ENCODE measurements at places on chromosomes 3 and 15.

DNA sequence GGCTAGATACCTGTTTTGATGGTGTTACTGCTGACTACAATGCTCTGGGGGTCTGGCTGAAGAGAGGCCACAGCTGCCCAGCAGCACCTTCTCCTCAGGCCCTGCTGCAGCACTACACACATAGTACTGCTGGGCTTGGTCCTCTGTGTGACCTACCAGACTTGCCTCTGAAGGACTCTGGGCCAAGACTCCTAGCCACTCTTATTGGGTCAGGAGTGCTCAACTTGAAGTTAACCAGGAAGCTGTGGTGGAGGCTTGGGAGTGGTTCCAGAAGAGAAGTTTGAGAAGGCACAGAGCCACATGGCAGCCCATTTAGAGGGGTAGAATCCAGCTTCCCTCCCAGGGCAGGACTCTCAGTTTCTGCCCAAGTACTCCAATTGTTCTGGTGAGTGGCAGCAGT lies 16.6 kb downstream of the ELP6 start:
- no peak for DNase-seq

- no peak for DNase-seq
Observed at GRCh38 chr15:62945760-62946159, 96.8 kb upstream of the TPM1 start.

DNA sequence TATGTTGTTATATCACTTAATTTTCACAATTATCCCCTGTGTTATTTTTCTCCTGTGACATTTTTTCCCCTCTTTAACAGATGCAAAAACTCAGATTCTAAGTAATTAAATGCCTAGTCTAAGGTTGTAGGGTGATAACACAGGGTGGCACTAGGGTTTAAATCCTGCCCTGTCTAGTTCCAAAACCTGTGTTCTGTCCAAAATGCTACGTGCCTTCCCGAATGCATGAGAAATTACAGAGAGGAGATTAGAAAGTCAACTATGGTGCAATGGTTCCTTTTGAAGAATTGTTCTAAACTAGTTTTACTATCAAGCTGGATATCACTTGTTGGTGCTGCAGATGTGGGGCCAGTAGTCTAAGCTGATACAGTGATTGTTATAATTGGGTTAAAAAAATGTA lies 108.0 kb downstream of the DIPK2A start:
- no peak for DNase-seq

GRCh38 chr3:98608029-98608428 lies 14.6 kb upstream of the CPOX start:
- DNase-seq = no peak

GRCh38 chr15:39944726-39945125 lies 10.8 kb downstream of the EIF2AK4 start:
- DNase-seq = no peak

DNA sequence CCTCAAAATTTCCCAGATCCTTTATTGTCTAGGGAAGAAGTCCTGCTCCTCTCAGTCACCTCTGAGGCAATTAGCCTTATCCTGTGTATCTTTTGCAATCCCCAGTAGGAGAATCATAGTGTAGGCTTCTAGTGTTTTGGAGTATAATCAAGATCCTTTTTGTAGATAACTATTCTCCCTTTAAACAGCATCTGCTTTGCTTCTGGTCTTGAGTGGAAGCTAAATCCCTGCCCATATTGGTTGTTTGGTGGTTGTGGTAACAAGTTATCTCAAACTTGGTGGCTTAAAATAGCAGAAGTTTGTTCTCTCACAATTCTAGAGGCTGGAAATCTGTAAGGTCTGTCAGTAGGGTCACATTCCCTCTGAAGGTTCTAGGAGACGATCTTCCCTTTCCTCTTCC lies 217.5 kb upstream of the RASGRP1 start:
- DNase-seq = no peak

DNA sequence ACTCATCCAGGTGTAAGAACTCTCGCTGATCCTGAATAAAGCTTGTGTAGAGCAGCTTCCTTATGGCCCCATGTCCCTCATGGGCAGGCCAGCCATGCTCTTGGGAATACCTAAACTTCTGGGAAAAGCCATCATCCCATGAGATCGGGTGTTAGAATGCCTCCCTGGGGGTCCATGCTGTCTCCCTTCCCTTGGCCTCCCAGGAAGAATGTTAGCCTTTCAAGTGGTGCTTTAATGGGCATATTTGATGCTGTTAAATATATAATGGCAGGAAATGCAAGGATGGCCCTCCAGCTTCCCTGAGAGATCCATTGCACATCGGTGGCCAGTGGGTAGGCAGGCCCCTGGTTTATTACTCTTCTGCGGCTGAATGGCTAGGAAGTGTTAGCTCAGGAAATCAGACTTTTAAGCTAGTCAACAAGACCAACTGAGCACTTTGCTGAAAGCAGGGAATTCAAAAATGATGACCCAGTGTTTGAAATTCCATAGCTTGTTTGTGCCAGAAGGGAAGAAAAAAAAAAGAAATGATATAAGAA lies 60.5 kb upstream of the LRTM1 start:
- no peak for DNase-seq

DNA sequence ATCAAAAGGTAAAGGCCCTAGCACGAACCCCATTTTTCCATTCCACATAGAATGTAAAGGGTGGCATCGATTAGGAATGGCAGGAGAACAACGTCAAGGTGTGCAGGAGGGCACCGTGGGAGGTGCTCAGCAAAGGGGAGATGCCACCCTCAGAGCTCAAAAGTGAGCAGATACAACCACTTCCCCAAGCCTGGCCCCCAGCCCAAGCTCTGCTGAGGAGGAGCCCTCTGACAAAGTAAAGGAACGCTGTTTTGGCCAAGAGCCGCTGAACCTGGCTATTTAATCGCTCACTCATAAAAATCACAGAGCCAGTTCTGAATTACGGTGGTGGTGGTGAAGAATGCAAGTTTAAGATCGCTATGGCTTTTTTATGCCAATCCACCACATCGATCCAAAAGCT lies 12.4 kb downstream of the GNB5 start:
- DNase-seq = no peak

DNA sequence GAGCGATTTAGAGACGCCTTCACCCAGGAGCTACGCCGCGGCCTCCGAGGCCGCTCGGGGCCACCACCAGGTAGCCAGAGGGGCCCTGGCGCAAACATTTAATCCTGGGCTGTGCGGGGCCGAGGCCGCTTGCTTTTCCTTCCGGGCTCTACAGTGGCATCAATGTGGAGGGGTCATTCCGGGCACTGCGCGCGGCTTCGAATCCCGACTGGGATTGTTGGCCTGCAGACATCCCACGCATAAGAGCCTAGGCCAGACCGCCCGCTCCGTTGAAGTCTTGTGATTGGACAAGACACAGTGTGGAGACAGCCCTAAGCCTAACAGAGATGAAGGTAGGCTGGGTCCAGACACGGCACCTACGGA lies 568 bp upstream of the NCBP2 start:
- no peak for DNase-seq

GRCh38 chr15:55327387-55327786 lies 8.4 kb downstream of the PIGB start:
- DNase-seq = no peak

GRCh38 chr3:31442755-31443154 lies 90.0 kb upstream of the STT3B start:
- DNase-seq = no peak

DNA sequence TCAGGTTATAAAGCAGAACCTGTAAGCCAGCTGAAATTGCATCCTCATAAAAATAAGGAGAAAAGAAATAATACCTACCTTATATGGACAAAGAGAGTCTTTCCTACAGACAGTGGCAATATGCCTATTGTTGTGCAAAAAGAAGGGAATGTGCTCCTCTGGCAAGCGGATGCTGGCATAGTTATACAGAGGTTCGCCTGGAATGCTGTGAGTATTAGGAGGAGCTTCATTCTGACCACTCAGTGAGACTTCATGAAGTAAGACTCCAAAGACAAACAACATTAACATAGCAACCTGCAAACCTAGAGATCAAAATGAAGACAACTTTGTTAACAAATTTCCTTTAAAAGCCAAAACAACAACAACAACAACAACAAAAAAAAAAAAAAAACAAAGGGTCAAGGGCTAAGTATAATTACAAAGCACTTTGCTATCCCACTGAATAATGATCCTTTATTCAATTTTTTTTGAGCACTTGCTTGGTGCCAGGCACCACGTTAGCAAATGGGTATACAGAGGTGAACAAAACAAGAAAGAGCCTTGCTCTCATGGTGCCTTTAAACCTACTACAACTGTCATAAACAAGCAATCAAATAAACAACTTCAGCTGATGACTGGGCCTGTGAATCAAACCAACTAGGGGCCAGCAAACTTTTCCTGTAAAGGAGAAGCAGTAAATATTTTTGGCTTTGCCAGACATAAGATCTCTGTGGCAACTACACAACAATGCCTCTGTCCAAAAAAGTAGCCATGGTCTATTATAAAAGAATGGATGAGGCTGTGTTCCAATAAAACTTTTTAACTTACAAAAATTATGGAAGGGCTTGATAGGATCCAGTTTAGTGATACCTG lies 3.7 kb downstream of the EOGT start:
- no peak for DNase-seq

GRCh38 chr15:38691377-38691776 lies 126.8 kb upstream of the RASGRP1 start:
- DNase-seq = no peak

DNA sequence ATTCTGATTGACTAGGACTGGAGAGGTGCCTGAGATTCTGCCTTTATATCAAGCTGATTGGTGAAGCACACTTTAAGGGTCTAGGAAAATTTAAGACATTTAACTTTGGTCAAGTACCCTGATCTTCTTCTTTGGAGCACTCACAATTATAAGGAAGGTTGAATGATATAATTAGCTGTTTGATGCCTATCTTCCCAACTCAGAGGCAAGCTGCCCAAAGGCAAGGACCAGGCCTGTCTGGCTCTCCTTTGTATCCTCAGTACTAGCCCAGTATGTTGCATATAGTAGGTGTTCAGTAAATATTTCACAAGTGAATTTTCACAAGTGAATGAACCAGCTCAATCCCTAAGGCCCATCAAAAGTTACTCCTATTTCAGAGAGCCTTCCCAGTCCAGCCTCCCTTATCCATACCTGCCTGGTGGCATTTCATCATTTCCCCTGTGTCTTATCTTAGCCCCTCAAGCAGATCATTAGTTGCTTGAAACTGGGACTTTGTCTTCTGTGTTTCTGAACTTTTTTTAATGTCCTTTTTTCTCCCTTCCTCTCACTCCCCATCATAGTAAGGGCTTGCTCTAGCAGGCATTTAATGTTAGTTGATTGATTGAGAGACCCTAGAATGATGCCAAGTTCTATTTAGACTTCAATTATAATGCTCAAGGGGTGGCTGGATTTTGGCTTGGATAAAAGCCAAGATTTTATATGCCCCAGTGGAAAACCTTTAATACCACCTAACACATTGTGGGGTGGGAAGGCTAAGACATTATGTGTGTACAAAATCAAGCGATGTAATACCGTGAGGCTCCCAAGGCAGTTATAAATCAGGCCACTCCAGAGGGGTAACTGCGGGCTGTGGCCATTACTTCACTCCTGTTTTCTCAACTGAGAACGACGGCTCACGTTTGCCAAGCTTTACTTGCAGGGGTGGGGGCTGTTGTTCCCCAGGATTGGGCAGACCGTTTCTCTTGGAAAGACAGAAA lies 43.2 kb upstream of the BOC start:
- no peak for DNase-seq

DNA sequence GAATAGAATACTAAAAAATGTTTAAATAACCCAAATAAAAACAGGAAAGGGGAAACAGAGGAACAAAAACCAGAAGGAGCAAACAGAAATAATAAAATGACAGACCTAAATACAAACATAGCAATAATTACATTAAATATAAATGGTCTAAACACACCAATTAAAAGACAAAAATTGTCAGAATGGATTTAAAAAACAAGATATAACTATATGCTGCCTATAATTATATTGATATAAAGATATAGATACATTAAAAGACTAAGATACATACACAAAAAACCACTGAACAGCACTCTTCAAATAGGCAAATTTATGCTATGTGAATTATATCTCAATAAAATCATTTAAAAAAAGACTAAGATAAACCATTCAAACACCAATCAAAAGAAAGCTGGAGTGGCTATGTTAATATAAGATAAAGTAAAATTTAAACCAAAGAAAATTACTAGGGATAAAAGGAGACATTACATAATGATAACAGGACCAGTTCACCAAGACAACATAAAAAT lies 168.9 kb downstream of the SMAD6 start:
- DNase-seq = no peak

DNA sequence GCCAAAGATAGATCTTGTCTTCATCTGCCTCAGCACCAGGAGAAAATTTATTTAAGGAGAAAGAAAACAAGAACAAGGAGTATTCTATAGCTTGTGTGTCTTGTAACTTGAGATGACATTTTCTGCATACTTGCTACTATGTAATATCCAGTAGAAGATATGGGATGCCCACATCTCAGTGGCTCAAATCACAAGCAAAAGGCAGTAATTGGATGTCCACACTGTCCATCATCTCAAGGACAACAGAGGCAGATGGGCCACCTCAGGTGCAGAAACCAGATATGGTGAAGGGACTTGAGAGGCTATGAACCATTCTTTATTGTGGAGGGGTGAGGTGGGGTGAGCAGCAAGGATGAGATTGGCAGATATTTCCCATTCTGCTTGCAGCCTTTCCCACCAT lies 309.0 kb downstream of the GBE1 start:
- DNase-seq = no peak

GRCh38 chr3:134239538-134239937 lies 11.1 kb downstream of the RYK start:
- DNase-seq = no peak

GRCh38 chr3:135513106-135514059 lies 452.1 kb upstream of the PPP2R3A start:
- no peak for DNase-seq

DNA sequence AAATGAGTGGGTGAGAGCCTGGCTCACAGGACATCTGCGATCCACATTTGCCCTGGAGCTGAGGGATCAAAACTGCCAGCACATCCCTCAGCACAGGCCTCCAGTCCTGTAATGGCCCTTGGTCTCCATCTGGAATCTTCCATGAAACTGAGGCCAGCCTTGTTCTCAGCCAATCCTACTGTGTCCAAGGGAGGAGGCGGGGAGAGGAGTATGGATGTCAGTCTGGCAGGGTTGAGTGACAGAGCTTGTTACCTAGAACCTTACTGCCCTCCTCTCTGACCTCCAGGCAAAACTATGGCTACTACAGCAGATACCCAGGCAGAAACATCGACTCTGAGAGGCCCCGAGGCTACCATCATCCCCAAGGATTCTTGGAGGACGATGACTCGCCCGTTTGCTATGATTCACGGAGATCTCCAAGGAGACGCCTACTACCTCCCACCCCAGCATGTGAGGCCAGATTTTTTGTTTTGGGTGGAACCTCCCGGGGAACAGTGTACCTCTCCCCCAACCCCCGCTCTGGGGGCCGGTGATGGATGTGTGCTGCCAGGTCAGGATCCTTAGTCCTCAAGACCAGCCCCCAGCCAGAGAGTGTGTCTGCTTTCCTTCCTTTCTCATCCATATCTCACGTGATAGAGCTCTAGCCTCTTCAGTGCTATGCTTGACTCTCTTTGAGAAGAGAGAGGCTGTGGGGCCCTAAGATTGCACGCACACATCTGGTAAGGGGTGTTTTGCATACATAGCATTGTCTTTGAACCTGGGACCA lies 41.3 kb downstream of the CHDH start:
- DNase-seq = no peak

- no peak for DNase-seq
Observed at GRCh38 chr3:13266005-13266404, 154.1 kb downstream of the NUP210 start.

Measured in stimulated activated CD4-positive, alpha-beta T cell treated with anti-CD3 and anti-CD28 coated beads, Interleukin-1b, Interleukin-23, amount 100 ng/mL, for 24 hours (primary cell).